ENCODE measurements at places on chromosomes 2 and 18.

DNA sequence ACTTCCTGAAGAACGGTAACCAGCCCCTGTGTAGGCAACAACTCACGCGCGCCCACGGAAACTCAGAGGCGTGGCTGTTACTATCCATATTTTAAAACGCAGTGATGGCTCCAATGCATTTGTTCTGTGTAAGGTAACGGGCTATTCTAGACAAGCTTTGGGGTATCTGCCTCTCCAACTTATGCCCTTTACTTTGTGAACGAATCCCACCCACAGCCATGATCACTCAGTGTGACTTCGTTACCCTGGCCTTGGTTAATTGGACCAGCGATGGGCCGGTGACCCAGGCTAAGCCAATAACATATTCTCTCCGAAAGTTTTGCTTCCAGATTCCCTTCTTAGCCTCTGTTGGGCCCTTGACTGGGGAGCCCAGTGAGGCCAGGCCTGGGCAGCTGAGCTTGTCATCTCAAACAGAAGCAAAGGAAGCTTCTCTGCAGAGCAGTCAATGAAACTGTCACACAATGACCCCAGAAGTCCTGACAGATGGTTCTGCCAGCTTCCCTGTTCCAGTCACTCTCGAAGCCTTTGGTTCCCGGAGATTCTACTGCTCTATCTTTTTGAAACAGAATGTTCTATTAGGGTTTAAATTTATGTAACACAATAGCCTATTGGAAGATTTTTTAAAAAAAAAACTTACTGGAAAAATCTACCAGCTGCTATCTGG lies 30.7 kb upstream of the ROCK2 start:
- DNase-seq: no peak

GRCh38 chr2:128374711-128375413 lies 56.2 kb upstream of the HS6ST1 start:
- DNase-seq: no peak

GRCh38 chr2:168692132-168692744 lies 110.2 kb upstream of the NOSTRIN start:
- no peak for DNase-seq

GRCh38 chr2:28375742-28376631 lies 16.7 kb upstream of the FOSL2 start:
- no peak for DNase-seq

DNA sequence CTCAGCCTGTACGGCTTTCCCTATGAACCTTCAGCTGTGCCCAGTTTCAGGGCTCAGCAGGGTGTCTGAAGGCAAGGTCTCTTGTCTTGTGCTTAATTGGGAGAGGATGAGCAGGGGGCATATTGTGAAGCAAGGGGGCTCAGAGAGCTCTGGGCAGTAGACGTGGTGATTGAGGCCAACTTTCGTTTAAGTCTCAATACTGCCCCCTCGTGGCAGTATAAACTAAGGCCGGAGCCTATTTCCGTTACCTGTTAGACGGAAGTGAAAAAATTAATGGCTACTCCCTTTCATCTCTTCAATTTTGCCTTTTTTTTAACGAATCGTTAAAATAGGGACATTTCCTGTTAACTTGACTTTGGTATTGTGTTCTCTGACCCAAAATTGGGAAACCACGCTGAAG lies 193.4 kb downstream of the TDRD15 start:
- no peak for DNase-seq

GRCh38 chr2:161063157-161063945 lies 96.9 kb upstream of the TANK start:
- DNase-seq: peak; percentile 61

- no peak for DNase-seq
Observed at GRCh38 chr2:74204436-74204835, 6.0 kb downstream of the MTHFD2 start.

- no peak for DNase-seq
Observed at GRCh38 chr2:70450641-70451250, 102.9 kb downstream of the TGFA start.

DNA sequence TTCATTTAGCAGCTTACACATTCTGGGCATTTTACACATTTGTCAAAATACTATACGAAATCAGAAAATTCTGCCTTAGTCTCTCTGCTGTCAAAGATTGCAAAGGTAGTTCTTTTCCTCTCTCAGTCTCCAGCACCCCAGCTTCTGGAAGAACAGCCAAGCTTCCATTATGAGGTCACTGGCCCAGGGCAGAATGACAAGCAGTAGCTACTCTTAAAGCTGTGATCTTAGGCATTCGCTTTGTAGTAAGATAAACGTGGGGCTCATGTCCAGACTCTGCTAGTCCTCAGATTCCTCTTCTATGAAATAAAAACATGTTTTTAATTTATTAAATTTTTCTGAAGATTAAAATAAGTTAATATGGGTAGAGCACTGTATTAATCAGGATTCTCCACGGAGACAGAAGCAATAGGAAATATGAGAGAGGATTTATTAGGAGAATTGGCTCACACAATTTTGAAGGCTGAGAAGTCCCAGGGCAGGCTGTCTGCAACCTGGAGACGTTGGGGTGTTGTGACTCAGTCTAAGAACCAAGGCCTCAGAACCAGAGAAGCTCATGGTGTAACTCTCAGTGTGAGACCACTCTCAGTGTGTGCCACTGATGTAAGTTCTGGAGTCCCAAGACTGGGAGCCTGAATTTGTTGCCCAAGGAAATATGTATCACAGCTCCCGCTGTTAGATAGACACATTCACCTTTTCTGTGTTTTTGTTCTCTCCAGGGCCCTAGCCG lies 201.2 kb downstream of the CMPK2 start:
- no peak for DNase-seq

DNA sequence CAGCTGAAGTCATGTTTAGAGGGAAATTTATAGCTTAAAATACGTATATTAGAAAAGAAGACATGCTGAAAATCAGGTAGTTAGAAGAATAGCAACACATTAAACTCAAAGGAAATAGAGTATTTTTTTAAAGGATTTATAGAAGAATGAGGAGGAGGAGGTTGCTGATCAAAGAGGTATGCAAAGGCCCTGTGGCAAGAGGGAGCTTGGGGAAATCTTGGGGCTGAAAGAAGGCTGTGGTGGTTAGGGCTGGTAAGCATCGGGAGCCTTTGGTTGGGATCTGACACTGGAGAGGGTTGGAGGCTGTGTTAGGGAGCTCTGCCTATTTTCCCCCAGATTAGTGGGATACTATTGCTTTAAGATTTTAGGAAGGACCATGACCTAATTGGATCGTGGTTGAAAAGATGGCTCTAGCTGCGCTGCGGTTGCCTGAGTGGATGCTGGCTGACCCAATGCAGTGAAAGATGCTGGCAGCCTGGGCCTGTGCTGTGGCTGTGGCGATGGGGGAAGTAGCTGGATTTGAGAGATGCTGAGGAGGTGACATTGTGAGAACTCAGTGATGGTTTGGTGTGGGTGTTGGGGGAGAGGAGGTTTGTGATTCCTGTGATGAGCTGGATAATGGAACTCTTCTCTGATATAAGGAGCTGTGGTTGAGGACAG lies 11.7 kb downstream of the DGKD start:
- DNase-seq: no peak

DNA sequence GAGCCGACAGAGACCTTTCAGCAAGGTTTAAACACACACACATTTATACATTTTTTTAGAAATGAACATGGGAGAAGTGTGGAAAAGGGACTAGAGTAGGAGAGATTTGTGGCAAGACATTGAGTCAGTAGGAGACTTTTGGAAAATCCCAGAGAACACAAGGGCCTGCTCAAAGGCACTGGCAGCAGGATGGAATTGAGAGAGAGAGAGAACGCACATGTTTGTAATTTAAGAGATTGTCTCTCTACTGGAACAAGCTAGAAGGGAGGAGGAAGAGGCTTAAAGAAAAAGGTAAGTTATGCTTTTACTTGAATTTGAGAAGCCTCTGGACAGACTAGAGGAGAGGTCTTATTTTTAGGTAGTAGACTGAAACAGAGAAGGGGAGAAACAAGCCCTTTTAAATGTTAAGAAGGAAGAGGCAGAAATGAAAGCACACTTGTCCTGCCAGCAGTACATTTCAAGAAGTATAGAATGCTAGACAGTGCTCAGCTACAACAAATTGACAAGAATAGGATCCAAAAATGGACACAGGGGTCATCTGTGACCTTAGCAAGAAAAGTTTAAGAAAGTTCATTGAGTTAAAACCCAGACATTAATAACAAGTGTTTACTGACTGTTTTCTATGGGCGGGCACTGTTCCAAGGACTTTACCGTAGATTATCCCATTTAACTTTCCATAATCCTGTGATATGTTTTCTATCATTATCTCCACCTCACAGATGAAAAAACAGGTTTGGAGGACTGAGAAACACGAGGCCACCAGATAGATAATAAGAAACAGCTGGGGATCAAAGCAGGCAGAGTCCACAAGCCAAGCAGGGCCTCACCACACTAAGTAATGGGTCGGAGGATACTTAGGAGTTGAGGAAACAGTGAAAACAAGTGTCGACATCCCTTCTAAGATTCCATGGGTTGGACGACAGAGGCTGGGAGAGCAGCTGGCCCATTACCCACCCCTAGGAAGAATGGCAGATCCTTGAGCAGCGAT lies 306.5 kb upstream of the NRP2 start:
- no peak for DNase-seq

- DNase-seq: no peak
Observed at GRCh38 chr2:121287146-121287798, 2.3 kb upstream of the TFCP2L1 start.

GRCh38 chr2:19854596-19855541 lies 46.9 kb downstream of the TTC32 start:
- no peak for DNase-seq

GRCh38 chr2:156147594-156148330 lies 184.8 kb downstream of the NR4A2 start:
- no peak for DNase-seq

DNA sequence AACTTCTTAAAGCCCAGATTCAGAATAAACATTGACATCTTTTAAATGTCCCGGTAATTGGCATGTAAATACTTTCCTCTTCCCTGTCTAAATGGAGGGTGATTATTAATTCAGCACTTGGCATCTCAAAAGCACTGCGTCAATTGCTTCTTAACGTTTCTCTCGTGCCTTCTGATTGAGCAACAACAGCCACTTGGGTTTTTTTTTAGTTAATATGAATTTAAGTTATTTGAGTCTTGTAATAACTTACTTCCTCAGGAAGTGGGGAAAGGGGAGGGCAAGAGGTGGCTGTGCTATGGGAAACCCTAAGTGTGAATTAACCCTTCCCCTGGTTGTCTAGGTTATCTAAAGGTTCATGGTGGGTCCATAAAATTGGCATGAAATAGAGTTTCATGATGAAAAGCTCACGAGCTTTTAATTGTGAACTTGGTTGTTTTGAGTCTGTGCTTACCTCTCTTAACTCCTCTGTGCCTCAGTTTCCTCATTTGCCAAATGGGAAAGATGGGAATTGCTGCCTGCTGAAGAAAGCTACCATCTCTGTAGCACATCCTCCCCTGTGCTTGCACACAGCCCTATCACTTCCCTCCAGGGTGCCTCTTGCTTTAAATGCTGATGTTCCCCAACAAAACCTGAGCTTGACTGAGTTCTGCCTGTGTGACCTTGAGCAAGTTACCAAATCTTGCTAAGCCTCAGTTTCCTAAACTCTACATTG lies 126.3 kb upstream of the BCL2L11 start:
- no peak for DNase-seq

- DNase-seq: no peak
Observed at GRCh38 chr18:76958692-76959341, 136.5 kb downstream of the ZNF236 start.

DNA sequence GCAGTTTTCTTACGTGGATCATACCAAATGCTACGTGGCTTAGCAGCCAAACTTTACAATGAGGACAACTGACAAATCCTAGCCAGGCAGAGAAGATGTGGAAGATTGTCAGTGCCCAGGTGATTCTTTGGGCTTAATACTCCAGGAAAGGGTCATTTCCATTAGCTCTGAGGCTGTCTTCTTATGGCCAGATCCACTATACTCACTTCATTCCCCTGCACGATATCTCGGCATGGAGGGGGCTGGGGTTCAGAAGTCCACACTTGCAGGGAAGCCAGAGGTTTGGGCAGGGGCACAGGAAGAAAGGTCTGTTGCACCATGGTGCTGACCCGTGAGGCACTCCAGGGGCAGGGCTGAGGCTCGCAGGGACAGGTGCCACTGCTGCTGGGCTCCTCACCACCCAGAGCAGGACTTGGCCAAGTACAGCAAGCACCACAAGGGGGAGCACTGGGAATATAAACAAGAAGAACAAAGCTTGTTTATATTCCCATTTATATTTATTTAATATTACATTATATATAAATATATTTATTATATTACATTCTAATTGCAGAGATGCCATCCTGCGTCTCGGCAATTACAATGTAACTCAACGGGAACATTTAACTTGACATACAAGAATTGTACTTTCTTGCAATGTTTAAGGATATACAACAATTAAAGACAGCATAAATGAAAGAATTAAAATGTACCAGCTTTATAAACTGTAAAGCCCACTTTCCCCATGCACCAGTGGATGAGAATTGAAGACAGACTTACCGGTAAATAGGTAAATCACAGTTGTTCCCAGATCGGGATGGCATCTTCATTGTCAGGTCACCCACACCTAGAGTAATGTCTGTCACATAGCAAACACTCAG lies 27.2 kb downstream of the CLUL1 start:
- DNase-seq: peak; percentile 54

- no peak for DNase-seq
Observed at GRCh38 chr18:35920623-35921022, 51.9 kb upstream of the RMP24 start.

DNA sequence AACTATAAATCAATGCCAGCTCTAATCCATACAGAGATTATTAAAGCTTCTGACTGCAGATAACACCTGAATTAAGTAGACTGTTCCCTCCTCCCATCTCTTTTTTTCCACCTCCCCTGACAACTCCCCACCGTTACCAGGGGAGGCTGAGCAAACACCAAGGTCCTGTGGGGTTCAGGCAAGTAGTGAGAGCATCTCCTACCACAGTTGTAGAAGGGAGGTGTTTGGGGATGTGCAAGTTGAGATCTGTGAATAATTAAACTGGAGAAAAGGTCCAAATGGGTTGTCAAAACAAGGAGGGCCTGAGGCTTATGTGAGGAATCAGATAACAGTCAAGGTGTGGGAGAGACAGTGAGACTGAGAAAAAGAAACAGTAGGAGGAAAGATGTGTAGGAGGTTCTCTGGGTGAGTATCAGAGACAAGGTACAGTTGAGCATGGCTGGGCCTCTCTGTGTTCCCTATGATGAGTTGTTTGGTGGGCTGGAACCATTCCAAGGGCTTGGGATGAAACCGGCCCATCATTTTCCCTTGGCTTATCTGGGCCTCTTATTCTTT lies 194.6 kb downstream of the CYRIA start:
- no peak for DNase-seq

DNA sequence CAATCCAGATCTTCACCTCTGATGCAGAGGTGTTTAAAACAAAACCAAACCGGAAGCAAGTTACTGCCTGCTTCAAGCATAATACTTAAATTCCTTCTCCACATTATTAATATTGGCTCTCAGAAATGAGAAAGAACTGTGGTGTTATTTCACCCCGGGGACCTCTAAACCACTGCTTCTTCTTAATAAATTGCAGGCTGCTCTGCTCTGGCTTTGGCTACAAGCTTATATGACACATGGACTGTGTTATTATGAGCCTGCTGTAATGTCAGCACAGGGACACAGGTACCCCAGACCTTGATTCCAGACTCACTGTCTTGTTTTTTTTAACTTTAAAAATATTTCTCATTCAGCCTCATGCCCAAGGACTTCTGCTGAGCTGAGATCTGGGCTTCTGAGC lies 45.1 kb downstream of the ST6GAL2 start:
- no peak for DNase-seq

- DNase-seq: no peak
Observed at GRCh38 chr2:157989227-157989626, 112.4 kb upstream of the UPP2 start.

Measured in stimulated activated CD4-positive, alpha-beta T cell treated with anti-CD3 and anti-CD28 coated beads, Interleukin-4, amount 100 ng/mL, for 4 hours (primary cell).